ENCODE measurements at places on chromosomes 1 and 21. TPM values are rescaled to one million over a fixed set of nuclear protein-coding genes. Genes with fewer than 3 reads are reported as not detected.

MR1 gene
- 1.8 TPM for total RNA-seq

- peaks cover 46% of the 10 kb centered on the region for H3K36me3 ChIP-seq
- H3K4me3 ChIP-seq: no peak overlapping the region
- H3K4me1 ChIP-seq: peaks cover 95% of the 10 kb centered on the region
- peak overlapping the region; percentile 67 for H3K27ac ChIP-seq
- DNase-seq: peak; percentile 75
- no peaks in the 10 kb centered on the region for H3K27me3 ChIP-seq
These were observed 66.2 kb downstream of the ATP2B4 start for GRCh38 chr1:203692565-203693470.

- peaks cover 10% of the 10 kb centered on the region for H3K4me1 ChIP-seq
- peaks cover 11% of the 10 kb centered on the region for H3K36me3 ChIP-seq
- no peak overlapping the region for H3K4me3 ChIP-seq
- peak; percentile 36 for DNase-seq
- H3K27ac ChIP-seq: no peak overlapping the region
- no peaks in the 10 kb centered on the region for H3K27me3 ChIP-seq
These were observed 14.5 kb downstream of the PLEKHO1 start for GRCh38 chr1:150164224-150164623.

TTC34 gene
- total RNA-seq: 0.39 TPM

COL8A2 gene
- total RNA-seq: 1.5 TPM

DNA sequence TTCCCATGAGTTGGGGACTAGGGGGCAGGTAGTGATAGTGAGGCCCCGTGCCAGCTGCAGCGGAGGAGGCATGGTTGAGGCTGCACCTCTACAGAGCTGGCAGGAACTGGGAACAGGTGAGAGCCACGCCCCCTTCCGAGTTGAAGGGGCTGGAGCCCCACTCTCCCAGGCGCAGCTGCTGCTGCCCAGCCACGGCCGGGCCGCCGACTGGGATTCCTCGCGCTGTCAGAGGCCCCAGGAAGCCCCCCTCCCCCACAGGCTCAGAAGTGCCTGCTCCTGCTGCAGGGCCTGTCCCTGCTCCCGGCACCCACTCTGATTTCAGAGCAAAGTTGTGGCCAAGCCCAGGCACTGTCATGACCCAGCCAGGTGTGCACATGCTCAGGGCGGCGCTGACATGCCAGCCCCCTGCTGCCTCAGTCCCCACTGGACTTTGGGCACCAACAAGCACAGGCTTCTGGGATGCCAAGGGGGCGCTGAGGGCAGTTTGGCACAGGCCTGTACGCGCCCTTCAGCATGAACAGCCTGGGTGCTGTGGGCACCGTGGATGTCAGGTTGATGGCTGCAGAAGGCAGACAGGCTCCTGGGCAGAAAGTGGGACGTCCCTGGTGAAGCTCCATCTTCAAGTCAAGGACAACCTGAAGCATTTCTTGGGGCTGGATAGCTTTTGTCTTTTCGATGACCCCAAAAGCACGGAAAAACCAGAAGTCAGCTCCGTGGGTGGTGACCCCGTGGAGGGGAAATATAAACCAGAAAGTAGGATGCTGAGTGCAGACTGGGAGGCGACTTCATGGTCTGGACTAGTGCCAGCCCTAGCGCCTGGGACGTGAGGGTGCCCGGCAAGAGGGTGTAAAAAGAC is 121.5 kb downstream of the SIM2 start:
- no peak overlapping the region for H3K4me3 ChIP-seq
- no peaks in the 10 kb centered on the region for H3K36me3 ChIP-seq
- H3K27me3 ChIP-seq: no peaks in the 10 kb centered on the region
- H3K4me1 ChIP-seq: no peaks in the 10 kb centered on the region
- no peak overlapping the region for H3K27ac ChIP-seq

EPHA8 gene
- not detected for total RNA-seq

- peaks cover 29% of the 10 kb centered on the region for H3K4me1 ChIP-seq
- no peak for DNase-seq
- H3K27ac ChIP-seq: no peak overlapping the region
These were observed 7.0 kb upstream of the COL8A2 start for GRCh38 chr1:36132029-36132428.

GRCh38 chr1:16294219-16295212 is 57.5 kb upstream of the CPLANE2 start:
- H3K36me3 ChIP-seq: no peaks in the 10 kb centered on the region
- DNase-seq: no peak
- H3K27me3 ChIP-seq: no peaks in the 10 kb centered on the region
- H3K27ac ChIP-seq: no peak overlapping the region
- H3K4me3 ChIP-seq: no peak overlapping the region

DNA sequence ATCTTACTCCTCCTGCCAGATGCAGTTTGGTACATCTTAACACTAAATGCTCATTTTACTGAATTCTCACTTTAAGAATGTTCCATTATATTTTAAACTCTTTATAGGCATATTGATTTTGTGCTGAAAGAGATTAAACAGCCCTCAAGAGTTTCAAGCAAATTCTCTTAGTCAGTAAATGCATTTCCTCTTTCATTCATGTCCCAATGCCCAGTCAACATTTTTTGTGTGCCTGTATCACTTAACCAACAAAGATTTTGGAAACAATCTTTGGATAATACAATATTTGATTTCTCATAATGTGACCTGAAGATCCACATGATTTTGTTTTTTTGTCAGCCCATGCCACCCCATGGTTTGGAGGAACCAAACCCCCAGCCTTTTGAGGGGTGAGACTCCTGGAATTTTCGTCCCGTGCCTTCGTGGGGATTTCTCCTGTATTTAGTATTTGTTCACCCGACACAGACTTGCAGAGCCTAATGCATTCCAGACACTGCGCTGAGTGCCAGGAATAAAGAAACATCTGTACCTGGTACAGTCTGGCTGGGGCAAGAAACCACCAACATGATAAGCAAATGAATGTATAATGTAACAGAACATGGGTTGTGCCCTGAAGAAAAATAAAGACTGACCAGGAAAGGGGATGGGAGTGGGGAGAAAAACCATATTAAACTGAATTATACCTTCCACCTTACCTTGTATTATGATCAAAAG is 47.1 kb upstream of the ETS2 start:
- peaks cover 36% of the 10 kb centered on the region for H3K4me1 ChIP-seq

DNA sequence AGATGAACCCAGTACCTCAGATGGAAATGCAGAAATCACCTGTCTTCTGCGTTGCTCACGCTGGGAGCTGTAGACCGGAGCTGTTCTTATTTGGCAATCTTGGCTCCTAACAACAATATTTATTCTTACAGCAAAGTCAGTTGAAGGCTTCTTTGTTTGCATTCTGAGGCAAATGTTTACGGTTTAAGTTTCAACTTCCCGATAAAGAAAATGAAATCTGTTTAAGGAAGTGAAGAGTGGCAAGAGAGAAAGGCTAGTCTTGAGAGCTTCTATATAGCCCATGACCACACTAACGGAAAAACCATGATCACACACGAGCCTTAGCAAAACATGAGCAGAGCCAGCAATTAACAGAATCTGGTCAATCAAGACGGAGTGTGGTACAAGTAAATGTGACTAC is 122.6 kb upstream of the ZNHIT6 start:
- no peak for DNase-seq
- no peak overlapping the region for H3K4me3 ChIP-seq
- H3K36me3 ChIP-seq: no peaks in the 10 kb centered on the region
- H3K4me1 ChIP-seq: no peaks in the 10 kb centered on the region
- no peaks in the 10 kb centered on the region for H3K27me3 ChIP-seq

IL10 gene
- total RNA-seq: 0.73 TPM

DNA sequence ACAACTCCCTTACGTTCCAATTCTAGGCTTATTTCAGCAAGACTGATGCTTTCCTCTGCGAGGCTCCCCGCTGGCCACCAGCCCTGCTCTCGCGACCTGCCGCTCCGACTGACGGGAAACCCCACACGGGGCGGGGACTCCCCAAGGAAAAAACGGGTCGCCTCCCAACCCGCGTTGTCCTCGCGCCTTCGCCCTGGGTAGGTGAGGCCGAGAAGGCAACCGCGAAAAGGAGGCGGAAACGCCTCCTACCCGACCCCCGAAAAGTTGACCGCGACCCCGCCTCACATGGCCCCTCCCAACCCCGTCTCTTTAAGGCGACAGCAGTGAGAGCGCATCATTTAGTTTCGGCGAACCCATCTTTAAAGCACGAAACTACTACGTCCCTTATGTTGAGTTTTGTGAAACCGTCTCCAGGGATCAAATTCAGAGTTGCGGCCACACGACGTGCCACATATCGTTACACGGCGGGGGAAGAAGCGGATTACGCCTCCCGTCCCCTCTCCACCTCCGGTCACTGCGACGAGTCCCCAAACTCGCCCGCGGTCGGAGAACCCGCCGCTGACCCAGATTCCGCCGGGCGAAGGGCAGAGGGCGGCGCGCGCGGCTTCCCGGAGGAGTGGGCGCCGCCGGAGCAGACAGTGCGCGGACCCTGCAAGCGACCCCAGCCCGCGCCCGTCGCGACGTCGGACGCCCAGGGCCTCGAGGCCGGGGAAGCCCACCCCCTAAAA is 1.2 kb downstream of the ANP32E start:
- peak; percentile 84 for DNase-seq
- H3K36me3 ChIP-seq: peaks cover 19% of the 10 kb centered on the region
- H3K27ac ChIP-seq: peak overlapping the region; percentile 95

- H3K4me3 ChIP-seq: peak overlapping the region; percentile 40
- no peaks in the 10 kb centered on the region for H3K36me3 ChIP-seq
- H3K27ac ChIP-seq: peak overlapping the region; percentile 85
- peaks cover 25% of the 10 kb centered on the region for H3K4me1 ChIP-seq
- peaks cover 19% of the 10 kb centered on the region for H3K27me3 ChIP-seq
These were observed 36.4 kb upstream of the HHAT start for GRCh38 chr1:210292231-210292871.

GRCh38 chr1:83964153-83964552 is 34.8 kb downstream of the TTLL7 start:
- H3K27me3 ChIP-seq: no peaks in the 10 kb centered on the region
- DNase-seq: no peak
- H3K4me1 ChIP-seq: no peaks in the 10 kb centered on the region
- no peak overlapping the region for H3K4me3 ChIP-seq
- H3K36me3 ChIP-seq: no peaks in the 10 kb centered on the region
- no peak overlapping the region for H3K27ac ChIP-seq

- no peak overlapping the region for H3K4me3 ChIP-seq
- DNase-seq: no peak
- no peaks in the 10 kb centered on the region for H3K36me3 ChIP-seq
- no peaks in the 10 kb centered on the region for H3K27me3 ChIP-seq
These were observed 17.4 kb upstream of the IL12RB2 start for GRCh38 chr1:67290236-67290635.
